ENCODE measurements at places on chromosomes 5 and 9.

DNA sequence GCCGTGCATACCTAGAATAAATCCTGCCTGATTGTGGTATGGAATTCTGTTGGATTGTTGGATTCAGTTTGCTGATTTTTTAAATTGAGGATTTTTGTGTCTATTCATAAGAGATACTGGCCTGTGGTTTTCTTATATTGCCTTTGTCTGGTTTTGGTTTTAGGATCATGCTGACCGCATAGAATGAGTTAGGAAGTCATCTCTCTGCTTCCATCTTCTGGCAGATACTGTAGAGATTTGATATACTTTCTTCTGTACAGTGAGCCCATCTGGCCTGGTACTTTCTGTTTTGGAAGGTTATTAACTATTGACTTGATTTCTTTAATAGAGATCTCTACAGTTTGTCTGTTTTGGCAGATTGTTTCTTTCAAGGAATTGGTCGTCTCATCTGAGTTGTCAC lies 14.7 kb downstream of the CEP72 start:
- no peak for DNase-seq

GRCh38 chr5:77758141-77758938 lies 17.8 kb downstream of the TBCA start:
- DNase-seq: no peak

DNA sequence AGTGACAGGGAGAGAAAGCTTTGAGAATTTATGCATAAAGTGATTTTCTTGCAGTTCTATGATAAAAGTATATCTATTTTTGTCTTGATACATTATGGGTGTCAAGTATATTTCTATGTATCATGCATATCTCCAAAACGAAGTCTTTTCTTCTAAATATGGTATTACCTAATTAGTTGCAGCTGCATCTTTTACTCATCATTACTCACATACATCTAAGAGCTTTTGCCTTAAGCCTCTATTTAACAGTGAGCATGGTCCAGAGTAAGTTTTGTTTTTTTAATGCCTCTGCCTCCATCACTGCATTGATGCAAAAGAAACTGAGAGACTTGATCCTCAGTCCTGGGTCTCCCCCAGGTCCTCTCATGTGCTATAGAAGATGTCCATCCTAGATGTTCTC lies 40.0 kb upstream of the SMC5 start:
- DNase-seq: peak; percentile 48

GRCh38 chr5:172941067-172941516 lies 18.1 kb upstream of the RPL26L1 start:
- DNase-seq: no peak

DNA sequence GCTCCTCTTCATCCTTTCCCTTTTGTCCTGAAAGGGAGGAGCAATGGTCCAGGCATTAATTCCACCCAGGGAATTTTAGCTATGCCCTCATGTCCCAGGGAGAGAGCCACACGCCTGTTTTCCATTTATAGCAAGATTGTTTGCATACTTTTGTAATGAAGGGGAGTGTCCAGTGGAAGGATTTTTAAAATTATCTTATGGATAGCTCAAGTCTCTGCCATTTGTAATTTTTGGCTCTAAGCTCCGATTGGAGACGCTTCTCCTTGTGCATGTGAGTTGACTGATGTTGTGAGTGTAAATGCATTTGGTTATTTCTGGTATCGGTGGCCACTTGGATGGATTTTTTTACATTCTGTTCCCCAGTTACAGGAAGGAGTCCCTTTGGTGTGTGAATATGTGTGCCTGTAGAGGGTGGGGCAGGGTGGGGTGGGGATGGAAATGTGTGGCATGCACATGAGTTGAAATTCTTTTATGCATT lies 7.2 kb upstream of the RPL26L1 start:
- DNase-seq: peak; percentile 49

DNA sequence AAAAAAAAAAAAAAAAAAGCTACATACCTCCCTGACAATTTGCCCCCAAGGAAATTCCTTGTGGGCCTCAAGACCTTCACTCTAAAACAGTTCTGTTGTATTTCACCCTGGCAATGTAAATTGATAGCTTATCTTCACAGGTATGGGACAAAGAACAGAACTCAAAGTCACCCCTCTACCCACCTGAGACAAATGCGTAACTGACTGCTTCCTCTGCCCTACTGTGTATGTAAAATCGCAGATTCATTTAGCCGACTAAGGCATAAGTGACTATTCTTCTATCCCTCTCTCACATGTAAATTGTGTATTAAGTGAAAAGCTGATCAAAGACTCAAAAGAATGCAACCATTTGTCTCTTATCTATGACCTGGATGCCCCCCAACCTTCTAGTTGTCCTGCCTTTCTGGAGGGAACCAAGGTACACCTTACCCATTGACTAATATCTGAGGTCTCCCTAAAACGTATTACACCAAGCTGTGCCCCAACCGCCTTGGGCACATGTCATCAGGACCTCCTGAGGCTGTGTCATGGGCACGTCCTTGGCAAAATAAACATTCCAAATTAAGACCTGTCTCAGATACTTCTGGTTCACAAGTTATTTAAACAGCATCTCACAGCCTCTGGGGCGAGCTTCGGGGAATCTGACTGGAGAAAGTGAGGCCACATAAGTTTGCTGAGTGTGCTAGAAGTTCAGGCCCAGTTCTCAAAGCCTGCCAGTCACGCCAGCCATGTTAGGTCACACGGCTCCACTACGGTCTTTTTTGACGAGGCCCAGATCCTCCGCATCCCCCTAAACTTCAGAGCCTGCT lies 954 bp downstream of the TBCA start:
- no peak for DNase-seq

- DNase-seq: peak; percentile 5
Measured at GRCh38 chr5:102975457-102976182, 144.3 kb downstream of the GIN1 start.

DNA sequence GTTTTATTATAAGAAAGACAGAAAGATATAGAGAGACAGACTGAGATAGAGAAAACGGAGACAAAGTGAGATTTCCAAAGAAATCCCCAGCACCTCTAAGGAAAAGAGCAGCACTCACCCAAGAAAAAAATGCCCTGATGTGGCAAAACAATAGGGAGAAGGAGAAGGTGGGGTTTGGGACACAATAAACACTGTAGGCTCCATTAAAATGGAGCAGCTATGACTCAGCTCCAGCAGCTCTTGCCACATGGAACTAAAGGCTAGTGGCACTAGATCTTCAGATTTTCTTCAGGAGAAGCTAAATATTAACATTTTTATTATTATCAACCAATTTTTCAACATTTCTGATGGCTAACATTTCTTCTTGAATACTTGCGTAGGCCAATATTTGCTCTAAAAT lies 321.8 kb downstream of the TRIM32 start:
- DNase-seq: no peak

DNA sequence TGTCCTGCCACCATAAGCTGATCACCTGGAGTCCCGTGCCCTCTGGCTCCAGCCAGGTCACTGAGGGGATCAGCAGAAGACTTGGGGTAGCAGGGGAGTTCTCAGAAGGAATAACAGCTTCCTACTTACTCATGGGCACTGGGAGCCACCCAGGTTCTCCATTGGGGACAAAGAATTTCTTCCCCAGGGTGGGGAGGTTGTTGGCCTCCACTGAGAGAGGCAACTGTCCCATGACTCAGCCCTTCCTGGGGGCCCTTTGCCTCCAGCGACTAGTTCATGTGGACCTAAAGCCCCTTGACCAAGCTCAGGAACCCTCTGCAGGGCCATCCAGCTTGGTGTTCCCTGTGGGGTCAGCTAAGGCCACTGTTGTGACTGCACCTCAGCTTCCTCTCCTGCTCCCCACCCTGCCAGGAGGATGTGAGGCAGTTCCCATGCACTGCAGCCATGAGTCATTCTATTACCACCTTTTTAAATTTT lies 175.0 kb downstream of the AUH start:
- DNase-seq: no peak

GRCh38 chr5:111535879-111536549 lies 23.7 kb upstream of the STARD4 start:
- no peak for DNase-seq

- DNase-seq: no peak
Measured at GRCh38 chr5:60698336-60698735, 1.6 kb downstream of the DEPDC1B start.

GRCh38 chr9:69674716-69675438 lies 2.7 kb upstream of the APBA1 start:
- DNase-seq: peak; percentile 36

GRCh38 chr5:159783726-159784247 lies 132.5 kb upstream of the ADRA1B start:
- DNase-seq: no peak

- DNase-seq: no peak
Measured at GRCh38 chr9:27468000-27468399, 56.1 kb upstream of the IFNK start.

DNA sequence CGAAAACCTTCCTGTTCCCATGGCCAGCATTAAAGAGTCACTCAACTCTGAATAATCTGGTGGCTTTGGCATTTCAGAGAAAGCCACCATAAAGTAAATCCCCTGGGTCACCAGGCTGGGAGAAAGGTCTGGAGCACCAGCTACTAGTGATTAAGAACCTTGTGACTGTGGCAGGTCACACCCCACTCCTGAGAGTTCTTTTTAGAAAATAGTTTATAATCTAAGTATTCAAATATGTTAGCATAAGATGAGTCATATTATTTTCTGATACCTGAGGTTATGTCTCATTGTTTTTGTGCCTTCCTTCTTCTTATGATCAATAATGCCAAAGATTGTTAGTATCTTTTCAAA lies 351.7 kb downstream of the ARRDC3 start:
- no peak for DNase-seq

- no peak for DNase-seq
Measured at GRCh38 chr9:126307322-126308061, 19.1 kb upstream of the MVB12B start.

DNA sequence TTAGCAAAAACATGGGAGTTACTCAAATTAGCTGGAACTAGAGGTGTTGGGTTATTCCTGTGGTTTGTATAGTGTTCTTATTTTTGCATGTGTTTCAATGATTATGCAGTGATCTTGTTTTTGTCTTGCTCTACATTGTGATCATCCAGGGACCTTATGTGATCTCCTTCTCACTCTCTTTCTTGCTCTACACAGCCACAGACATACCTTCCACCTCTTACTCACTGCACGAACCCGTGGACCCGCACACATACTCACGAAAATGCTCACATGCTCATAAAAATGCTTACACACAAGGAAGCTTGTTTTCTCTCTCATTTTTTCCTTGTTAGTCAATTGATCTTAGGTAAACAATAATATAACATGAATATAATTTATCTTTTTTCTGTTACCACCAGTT lies 187.1 kb downstream of the KDM4C start:
- DNase-seq: peak; percentile 15

DNA sequence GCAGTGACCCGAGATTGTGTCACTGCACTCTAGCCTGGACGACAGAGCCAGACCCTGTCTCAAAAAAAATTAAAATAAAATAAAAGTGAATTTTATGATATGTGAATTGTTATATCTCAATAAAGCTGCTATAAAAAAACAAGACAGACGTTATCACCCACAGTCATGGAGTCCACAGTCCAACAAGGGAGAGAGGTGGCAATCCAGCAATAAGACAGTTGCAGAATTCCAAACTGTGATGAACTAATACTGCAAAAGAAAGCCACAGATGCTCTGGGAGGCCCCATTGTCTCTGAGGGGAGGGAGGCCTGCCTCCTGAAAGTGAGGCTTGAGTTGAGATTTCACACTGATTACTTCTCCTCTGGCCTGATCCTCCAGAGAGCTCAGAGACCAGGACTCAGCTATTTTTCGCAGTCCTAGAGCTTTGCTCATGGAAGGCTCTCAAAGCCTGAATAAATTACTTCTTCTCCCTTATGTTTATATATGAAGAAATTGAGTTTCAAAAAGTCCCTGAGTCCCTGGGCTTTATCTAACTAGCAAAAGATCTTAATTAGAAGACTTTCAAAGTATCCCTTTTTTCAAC lies 28.0 kb downstream of the CCNJL start:
- DNase-seq: no peak

Data from AG08396 (cell line).